CD4-positive, alpha-beta T cell (primary cell): ENCODE measurements at places on chromosomes 16 and 17.

DNA sequence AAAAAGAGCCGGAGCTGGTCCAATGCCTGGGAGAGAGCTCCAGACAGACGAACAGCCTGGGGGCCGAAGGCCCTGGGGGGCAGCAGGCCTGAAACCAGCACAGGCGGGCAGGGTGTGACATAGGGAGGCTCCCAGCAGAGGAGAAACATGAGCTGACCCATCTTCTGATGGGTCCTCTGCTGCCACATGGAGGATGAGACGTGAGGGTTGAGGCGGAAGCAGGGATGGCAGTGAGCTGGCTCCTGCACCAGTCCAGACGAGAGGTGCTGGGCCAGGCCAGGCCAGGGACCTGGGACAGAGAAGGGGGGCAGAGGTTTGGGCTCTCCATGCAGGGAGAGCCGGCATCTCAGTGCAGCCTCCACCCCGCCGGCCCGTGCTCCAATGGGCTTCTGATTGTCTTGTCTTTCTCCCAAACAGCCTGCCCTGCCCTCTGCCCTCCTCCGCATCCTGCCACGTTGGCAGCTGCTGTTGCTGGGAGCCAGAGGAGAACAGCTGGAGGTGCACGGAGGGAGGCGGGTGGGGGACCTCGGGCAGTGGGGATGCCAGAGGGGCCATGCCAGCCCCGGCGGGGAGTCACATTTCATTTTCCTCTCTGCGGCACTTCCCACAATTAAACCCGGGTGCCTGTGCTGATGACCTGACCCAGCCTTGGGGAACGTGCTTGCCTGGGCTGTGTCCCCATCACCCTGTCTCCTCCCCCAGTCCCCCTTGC lies 139.1 kb upstream of the GSE1 start:
- no peak for DNase-seq

DNA sequence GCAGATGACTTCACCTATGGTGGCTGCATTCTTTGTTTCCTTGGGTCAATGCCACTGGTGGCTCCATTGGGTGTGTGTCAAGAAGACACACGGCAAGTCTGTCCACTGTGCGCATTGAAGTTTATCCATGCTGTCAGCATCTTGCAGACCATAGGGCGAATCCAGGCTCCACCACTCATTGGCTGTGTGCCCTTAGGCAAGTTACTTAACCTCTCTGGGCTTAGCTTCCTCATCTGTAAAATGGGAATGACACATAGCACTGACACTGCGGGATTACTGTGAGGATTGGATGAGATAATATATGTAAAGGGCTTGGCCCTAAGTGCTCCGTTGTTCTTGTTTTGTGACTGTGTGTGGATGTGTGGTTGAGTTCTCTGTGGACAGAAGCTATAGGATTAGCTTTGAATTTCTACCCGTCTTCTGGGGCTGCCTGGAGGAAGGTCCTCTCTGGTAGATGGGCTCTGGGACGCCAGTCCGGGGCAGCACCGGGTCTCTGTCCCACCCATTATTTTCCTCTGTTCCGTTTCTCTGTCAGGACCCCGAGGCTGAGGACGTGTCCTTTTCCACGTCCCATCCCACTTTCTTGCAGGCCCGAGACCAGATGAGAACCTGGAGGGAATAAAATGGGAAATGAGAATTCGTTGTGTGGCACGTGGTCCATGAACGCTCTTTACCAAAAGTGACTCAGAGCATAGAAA lies 178.4 kb downstream of the IRF8 start:
- DNase-seq, result no peak

- DNase-seq, result no peak
Observed at GRCh38 chr16:72426386-72426785, 254.4 kb upstream of the PMFBP1 start.

DNA sequence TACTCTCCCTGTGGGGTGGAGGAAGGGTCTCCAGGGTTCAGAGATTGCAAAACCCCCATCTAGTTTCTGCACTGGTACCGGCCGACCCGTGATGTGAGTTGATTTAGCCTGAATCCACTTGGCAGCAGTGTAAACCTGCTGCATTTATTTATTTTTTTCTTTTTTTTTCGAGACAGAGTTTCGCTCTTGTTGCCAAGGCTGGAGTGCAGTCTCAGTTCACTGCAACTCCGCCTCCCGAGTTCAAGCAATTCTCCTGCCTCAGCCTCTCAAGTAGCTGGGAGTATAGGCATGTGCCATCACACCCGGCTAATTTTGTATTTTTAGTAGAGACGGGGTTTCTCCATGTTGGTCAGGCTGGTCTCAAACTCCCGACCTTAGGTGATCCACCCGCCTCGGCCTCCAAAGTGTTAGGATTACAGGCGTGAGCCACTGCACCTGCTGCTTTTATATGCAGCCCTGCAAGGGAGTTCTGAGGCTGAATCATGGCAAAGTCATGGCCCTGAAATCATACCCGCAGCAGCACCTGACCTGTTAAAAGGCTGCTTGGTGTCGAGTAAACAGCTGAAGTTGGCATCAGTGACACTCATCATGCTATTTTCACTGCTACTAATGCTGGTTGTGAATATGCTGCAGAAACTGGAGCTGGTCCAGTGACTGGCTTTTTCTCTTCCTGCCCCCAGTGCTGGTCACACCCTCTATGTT lies 21.4 kb downstream of the DEXI start:
- no peak for DNase-seq

GRCh38 chr16:2897110-2897509 lies 14.1 kb downstream of the FLYWCH2 start:
- DNase-seq, result no peak

- DNase-seq, result no peak
Observed at GRCh38 chr17:81712468-81713003, 452 bp downstream of the SLC25A10 start.

GRCh38 chr17:45155483-45155882 lies 6.2 kb upstream of the HEXIM2 start:
- DNase-seq, result no peak

DNA sequence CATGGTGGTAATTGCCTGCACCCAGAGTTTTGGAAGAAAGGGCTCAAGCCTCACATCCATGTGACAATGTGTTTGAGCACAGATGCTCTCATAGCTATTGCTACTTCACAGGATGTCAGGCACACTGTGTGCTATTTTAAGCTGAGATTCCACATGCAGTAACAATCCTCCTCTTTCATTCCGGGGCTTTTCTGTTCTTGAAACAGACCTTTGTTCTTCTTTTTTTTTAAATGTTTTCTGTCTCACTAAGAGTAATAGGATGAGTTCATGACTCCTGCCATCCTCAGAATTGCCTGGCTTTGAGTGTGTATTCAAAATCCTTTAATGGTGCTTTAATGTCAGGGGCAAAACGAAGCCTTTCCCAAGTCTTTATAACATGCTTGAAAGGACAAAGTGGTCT lies 198.9 kb downstream of the ABCC12 start:
- no peak for DNase-seq

DNA sequence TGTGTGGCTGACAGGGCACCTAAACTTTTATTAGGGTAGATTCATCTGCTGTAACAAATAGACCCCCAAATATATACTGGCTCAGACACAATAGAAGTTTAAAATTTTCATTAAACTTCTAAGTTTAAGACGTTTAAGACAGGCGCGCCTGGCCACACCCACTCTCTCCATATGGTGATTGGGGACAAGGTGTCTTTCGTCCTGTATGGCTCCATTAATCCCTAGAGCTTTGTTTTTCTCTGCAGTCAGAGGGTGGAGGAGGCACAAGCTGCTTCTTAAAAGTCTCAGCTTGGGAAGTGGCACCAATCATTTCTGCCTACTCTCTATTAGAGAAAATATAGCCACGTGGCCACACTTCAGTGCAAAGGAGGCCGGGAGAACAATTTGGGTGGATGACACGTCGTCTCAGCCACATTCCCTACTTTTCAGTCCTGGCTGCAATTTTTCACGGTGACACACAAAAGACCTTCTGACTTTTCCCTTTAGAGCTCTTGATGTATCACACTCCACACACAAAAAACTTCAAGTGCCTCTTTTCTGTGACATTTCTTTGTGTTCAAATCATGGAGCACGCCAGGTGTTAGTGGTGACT lies 125.5 kb upstream of the CACNG3 start:
- no peak for DNase-seq

DNA sequence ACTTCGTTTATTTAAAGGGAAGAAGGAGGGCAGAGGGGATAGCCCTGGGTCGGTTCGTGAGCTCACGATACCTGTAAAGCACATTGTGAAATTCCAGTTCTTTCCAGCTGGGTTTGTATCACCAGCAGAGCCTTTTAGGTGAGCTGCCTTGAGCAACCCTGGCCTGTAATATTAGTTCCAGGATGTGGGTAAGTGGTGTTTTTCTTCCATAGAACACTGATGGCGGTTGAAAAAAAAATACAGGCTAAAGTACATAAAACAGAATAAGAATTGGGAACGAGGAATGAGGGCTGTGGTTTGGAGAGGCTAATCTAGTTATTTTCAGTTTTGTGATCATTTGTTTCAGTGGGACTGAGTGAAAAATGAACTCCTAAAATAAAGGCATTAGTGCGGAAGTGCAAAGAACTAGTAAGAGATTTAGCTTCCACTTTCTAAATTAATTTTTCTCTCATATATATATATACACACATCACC lies 20.6 kb downstream of the HS3ST3B1 start:
- no peak for DNase-seq

GRCh38 chr16:86631444-86631843 lies 53.1 kb downstream of the FOXL1 start:
- no peak for DNase-seq

DNA sequence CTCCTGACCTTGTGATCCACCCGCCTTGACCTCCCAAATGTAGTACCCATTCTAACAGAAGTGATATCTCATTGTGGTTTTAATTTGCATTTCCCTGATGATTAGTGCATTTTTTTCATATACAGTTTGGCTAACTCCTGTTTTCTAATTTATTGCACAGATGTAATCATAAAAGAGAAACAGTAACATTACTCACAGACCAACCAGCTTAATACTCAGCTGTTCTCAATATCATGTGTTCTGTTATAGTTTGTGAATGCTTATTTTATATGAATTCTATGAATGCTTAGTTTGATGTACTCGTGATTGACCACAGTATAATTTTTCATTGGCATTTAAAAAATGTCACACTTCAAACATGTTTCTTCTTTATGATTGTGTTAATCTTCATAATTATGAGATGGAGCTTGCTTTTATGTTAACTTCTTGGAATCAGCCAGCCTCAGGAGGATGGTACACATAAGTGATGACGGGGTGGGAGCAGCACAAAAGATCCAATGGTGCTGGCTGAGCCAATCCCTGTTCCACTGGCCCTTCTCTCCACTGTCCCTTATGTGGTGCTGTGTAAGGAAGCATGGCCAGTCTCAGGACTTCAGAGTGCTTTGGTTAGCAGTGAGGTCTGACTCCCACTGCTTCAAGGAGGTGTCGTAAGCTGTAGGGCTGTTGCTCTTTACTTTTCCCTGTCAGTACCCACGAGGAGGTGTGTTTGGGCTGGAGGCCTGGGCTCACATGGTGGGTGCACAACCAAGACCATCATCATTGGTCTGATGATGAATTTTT lies 191.0 kb downstream of the SPECC1 start:
- DNase-seq, result no peak

- DNase-seq, result no peak
Observed at GRCh38 chr17:51540151-51540550, 279.8 kb downstream of the UTP18 start.

- no peak for DNase-seq
Observed at GRCh38 chr17:21007646-21008045, 35.2 kb downstream of the USP22 start.

DNA sequence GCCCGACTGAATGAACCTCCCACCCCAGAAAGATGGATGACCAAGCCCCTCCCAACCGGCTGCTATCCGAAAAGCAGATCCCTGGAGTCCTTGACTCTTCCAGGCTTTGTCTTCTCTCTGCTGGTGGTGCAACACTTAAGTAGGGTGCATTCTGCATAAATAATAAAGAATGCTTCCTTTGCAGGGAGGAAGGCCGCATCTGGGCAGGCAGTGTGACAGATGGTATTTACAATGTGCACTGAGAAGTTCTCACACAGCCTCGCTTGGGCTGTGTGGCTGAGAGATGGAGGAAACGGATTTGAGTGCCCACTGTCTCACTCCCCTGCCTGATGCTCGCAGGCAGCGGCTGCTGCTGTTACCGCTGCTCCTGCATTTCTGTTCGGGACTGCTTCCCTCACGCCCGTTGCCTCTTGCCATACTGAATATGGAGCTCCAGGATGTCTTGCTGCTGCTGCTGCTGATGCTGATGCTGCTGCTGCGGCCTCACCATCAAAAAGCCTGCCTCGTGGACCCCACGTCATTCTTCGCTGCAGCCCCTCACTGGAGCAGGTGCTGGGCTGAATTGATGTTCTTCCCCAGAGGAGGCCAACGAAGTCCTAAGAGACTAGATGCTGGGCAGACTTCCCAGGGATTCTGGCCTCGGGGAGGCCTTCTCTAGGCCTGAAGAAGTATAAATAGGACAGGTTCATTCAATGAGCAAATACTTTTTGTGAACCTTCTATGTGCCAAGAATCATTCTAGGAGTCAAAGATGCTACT lies 7.1 kb upstream of the RHBDL3 start:
- no peak for DNase-seq

- DNase-seq, result no peak
Observed at GRCh38 chr16:80586476-80586875, 45.7 kb downstream of the DYNLRB2 start.

DNA sequence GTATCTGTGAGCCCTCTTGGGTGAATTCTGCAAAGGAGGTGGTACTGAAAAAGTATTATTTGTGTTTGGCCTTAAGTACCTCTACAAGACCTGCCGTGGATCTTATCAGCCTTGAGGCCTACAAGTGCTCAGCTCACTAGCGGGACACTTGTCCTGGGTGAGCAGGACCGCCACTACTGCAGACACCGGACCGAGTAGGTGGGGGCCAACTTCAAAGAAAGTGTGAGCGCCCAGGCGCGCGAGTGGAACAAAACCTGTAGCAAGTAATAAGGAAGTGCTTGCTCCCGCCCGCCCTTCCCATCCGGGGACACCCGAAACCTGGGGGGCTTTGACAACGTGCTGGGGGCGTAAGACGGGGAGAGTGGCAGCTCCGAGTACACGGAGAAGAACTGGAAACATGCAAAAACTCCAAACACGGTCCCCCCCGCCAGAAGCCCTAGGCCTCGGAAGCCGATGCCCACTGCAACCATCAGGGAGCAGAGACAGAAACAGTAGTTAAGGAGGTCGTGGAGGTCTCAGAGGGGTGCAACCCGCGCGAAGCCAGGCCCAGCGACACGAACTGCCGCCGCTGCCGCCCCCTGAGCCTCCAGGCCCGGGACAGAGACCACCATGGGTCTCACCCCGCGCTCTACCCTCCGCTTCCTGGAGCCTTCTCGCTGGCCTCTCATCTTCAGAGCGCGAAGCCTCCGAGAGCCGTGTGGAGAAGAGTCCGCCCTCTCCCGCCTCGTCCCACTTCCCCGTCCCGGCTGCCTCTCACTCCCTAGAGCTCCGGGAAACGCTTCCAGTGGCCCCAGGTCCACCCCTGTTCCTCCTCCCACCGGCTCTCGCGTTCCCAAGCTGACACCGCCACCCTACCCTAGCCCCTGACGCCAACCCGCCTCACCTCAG lies 537 bp downstream of the CNOT1 start:
- DNase-seq, result peak; percentile 20

- no peak for DNase-seq
Observed at GRCh38 chr17:78596871-78597764, 19.9 kb upstream of the DNAH17 start.
